Vagina (tissue), 2 donors: ENCODE measurements at places on chromosomes 6 and 20.
A peak's percentile ranks its signal among the peaks of the same experiment; 100 is the strongest.

GRCh38 chr6:23775127-23775526, 350.9 kb upstream of the NRSN1 start:
- no peaks in the 10 kb centered on the region for H3K36me3 ChIP-seq
- H3K4me3 ChIP-seq, result no peak overlapping the region
- H3K4me1 ChIP-seq, result no peaks in the 10 kb centered on the region
- no peak overlapping the region for H3K27ac ChIP-seq
- DNase-seq, result no peak
- H3K27me3 ChIP-seq, result no peaks in the 10 kb centered on the region

DNA sequence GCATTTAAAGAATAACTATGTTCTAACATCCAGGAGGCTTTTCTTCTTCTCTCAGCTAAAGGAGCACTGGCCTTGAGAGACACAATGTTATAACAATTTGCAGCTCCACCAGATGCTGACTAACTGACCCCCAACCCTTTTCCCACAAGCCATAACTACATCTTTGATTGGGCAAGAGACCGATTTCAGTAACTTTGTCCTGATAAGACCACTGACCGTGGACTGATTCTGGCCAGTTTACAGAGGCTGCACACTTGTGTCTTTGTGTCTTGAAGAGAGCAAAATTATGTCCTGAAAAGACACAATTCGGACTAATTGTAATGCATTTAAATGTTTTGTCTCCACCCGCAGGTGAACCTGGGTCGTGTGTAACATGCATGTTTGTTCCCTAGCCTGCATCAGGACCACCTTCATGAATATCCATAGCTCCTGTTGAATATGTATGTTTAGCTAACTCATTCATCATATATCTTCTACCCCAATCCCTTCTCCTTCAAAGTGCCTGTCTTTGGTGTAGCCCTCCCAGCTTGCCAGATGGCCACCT, 22.3 kb downstream of the ABRACL start:
- no peak overlapping the region for H3K27ac ChIP-seq
- no peak for DNase-seq
- H3K36me3 ChIP-seq, result no peaks in the 10 kb centered on the region
- no peaks in the 10 kb centered on the region for H3K27me3 ChIP-seq
- H3K4me3 ChIP-seq, result no peak overlapping the region

GRCh38 chr6:161011492-161012480, 20.2 kb downstream of the MAP3K4 start:
- no peak overlapping the region for H3K4me3 ChIP-seq
- peaks cover 43% of the 10 kb centered on the region for H3K4me1 ChIP-seq
- H3K27ac ChIP-seq, result peak overlapping the region; percentile 40
- DNase-seq, result no peak
- no peaks in the 10 kb centered on the region for H3K36me3 ChIP-seq
- H3K27me3 ChIP-seq, result no peaks in the 10 kb centered on the region

GRCh38 chr20:7496394-7496991, 443.8 kb downstream of the HAO1 start:
- no peaks in the 10 kb centered on the region for H3K36me3 ChIP-seq
- no peak overlapping the region for H3K4me3 ChIP-seq
- H3K4me1 ChIP-seq, result no peaks in the 10 kb centered on the region
- no peak overlapping the region for H3K27ac ChIP-seq
- no peak for DNase-seq
- H3K27me3 ChIP-seq, result no peaks in the 10 kb centered on the region

DNA sequence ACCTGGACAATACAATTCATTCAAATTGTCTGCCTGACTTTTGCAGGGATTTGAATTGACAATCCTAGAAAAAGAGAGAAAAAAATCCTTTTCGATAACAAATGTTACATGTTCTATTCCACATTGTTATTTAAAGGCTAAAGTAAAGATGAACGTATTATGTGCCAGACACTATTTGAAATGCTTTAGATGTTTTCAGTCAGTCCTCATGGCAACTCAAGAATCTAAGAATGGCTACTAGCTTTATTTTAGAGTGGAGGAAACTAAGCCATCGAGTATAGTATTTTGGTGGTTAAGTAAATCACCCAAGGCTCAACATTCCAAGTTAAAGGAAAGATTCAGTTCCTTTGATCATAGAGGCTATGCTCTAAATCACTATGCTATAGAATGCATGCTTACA, 558.6 kb upstream of the MAN1A1 start:
- no peaks in the 10 kb centered on the region for H3K27me3 ChIP-seq
- no peak for DNase-seq
- no peaks in the 10 kb centered on the region for H3K4me1 ChIP-seq
- H3K36me3 ChIP-seq, result no peaks in the 10 kb centered on the region
- no peak overlapping the region for H3K27ac ChIP-seq
- H3K4me3 ChIP-seq, result no peak overlapping the region
